IPS-NIHi11 (cell line): ENCODE measurements at places on chromosomes 6 and 20.
A peak's percentile ranks its signal among the peaks of the same experiment; 100 is the strongest.

- DNase-seq: no peak
Measured at GRCh38 chr6:26241033-26241895, 123.7 kb upstream of the BTN3A2 start.

GRCh38 chr20:49811825-49812506 lies 662 bp upstream of the SLC9A8 start:
- DNase-seq: no peak

DNA sequence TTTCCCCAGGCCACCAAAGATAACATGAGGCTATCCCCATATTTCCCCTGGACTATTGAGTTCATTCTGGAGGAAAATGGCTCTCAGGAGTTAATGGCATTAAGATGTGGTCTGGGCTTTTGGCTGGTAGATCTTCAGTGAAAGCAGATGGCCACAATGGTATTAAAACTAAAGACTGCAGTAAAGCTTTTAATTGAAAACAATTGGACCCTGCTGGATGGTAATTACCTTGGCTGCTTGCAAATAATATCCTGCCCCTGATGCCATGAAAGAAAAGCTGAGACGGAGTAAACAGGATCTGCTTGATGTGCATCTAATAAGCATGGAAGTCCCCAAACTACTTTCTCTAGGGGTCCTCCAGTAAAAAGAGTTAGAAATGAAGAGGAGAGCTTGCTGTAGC lies 255.8 kb downstream of the QKI start:
- no peak for DNase-seq

- DNase-seq: no peak
Measured at GRCh38 chr6:136703331-136703865, 88.9 kb downstream of the MAP3K5 start.

GRCh38 chr20:58876437-58876836 lies 23.9 kb downstream of the GNAS start:
- no peak for DNase-seq

DNA sequence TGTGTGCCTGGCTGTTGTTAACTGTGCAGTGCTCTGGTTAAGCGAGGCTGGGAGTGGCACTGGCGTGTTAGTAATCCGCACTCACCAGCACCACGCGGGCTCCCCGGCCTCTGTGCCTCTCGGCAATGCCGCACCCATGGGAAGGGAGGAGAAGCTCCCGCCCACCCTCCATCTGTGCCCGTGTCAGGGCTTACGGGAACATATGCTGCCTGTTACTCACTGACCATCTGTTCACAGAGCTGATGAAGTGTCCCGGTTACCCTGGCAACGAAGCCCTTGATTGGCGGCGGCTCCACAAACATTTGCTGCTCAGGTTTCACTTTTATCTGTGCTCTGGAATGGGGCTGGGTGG lies 114.7 kb downstream of the PSMB1 start:
- DNase-seq: peak; percentile 87

GRCh38 chr6:134602123-134602522 lies 284.2 kb upstream of the SGK1 start:
- DNase-seq: no peak

DNA sequence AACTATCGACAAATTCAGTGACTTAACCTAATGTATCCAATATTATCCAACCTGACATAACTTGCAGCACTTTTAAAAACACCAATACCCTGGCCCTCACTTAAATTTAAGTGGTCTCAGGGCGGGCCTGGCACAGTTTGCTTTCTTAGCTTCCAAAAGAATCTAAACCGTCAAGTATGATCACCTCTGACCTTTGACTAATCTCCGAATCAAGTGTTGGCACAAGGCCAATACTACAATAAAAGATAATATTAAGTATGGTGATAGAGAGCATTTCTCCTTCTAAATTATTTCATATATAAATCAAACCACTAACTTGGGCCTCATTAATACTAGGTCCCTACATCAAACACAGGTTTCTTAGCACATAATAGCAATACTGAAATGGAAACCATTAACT lies 153.0 kb downstream of the PTPRK start:
- no peak for DNase-seq

DNA sequence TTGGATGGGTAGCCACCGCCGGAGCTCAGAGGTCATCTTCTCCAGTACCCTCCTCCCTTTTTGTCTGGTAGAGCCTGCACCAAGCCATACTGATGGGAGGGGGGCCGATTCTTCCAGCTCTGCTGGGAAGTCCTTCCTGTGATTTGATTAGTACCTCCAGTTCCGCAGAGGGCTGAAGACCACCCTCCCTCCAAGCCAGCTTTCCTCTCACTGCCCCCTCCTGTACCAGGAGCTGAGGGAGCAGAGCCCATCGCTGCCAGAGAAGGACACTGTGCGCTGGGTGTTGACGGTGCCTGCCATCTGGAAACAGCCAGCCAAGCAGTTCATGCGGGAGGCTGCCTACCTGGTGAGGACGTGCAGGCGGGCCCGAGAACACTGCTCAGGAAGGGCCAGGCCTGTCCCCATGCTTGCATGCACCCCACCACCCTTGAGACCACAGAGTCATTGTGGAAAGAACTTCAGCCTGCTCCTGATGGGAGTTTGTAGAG lies 13.2 kb downstream of the HSPA12B start:
- no peak for DNase-seq
